ENCODE measurements at places on chromosomes 2 and 18. TPM values are rescaled to one million over a fixed set of nuclear protein-coding genes. Genes with fewer than 3 reads are reported as not detected.

GRCh38 chr2:28163627-28164279 lies 228.9 kb upstream of the FOSL2 start:
- no peak for DNase-seq

- no peak for DNase-seq
Observed at GRCh38 chr2:101185085-101185484, 33.9 kb upstream of the TBC1D8 start.

DNA sequence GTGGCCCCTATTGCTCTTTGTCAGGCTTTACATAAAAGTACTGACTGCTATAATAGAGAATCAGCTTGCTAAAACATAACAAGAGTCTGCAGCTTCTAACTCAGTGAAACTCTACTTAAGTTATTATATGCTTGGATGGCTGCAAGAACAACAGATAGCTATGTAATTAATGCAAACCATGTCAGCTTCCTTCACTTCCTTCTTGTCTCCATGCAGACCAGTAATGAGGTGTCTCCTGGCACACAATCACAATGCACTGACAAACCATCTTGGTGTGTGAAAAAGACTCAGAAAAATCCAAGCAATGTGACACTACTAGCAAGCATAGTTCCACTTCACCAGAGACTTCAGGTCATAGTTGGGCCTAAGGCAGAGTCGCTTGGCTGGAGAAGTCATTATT lies 2068.9 kb upstream of the PIK3C3 start:
- no peak for DNase-seq

DNA sequence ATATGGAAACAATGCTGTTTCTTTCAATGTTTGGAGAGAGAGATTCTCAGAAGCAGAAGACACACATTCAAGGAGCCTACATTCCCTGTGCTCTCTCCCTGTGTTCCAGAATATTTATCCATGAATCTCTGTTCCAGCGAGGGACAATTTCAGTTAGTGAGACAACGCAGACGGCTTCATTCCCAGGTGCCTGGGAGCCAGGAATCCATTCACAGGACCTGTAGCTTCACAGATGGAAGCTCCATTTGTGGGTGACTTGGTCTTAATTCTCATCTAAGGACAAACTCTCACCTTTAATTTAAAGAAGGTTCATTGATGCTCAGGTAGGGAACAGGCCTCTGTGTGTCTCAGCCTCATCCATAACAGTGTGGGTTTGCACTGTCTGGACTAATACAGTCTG lies 1156.6 kb downstream of the RPIA start:
- no peak for DNase-seq

GRCh38 chr18:26911840-26912239 lies 46.3 kb upstream of the AQP4 start:
- DNase-seq, result no peak

DNA sequence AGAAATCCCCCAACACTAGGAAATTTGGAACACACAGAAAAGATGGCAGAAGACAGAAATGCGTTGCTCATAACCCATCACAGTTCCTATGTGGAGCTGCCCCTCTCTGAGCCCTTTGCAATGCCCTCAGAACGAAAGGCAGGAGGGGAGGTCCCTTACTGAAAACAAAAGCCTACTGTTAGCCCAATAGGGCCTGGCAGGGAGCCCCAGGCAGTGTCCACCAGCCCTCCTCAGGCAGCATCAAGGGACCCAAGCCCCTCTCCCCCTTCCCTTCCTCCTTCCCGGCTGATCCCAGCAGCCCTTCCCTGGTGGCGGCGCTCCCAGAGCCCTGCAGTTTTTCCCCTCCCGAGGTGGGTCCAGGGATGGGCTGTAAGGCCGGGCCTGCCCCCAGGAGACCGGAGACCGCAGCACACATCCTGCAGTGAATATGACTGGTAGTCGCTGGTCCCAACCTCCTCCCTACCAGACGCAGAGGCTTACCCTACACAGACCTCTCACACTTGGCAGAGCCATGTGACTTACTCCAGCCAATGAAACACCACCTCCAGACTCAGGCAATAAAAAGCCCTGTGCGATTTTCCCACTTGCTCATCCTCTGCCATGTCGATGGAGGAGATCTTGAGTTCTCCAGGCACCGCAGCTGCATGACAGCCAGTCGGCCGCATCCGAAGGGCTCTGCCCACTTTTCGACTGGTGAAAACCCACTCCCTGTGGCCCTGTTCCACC lies 19.4 kb upstream of the DUSP2 start:
- DNase-seq, result no peak

DNA sequence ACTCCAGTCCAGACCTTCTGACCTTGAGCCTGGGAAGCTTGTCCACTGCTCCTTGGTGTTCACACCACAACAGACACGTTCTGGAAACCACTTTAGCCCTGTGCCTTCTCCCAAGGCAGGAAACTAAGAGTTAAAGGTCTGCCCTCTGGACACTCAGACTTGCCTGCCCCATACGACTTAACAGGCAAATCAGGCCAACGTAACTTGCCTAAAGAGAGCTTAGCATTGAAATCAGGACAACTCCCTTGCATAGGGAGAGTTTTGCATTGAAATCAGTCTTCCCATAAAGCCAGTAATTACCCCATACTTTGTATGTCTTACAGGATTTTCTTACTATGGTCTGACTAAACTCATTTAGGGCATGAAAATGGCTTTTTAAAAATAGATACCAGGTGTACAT lies 18.5 kb downstream of the NFE2L2 start:
- DNase-seq, result no peak

- DNase-seq, result no peak
Observed at GRCh38 chr2:172775319-172775718, 39.7 kb downstream of the RAPGEF4 start.

DNA sequence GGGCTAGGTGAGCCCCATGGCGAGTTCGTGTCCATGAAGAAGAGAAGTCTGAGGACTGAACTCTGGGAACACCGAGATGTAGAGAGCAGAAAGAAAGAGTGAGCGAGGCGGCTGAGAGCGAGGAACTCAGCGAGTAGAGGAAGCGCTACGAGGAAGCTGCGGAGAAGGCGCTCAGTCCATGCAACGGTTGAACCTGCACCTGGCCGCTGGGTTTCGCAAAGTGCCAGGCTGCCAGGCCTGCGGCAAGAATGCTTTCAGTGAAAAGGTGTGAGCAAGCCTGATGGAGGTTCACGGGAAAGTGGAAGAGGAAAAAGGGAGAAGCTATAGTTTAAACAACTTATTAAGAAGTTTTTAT lies 251.0 kb upstream of the TMEM200C start:
- no peak for DNase-seq

DNA sequence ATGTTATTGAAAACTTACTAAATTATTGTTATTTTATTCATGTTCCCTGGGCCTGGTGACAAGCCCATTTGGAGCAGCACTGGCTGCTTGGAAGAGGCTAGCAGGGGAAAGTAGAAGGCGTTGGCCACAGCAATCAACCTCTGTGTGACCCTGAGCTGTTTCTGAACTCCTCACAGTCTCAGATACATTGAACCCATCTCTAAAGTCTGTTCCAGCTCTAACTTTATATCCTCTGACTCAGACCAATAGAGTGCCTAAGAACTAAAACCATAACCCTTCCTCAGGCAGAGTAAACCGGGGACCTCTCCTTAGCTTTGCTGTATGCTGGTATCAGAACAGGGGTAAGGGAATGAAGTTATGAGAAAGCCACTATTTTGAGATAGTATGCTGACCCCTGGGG lies 96.4 kb upstream of the NOL4 start:
- DNase-seq, result no peak

GRCh38 chr18:77108821-77109647 lies 23.5 kb downstream of the MBP start:
- DNase-seq, result no peak

- DNase-seq, result no peak
Observed at GRCh38 chr2:168439536-168439935, 16.5 kb upstream of the CERS6 start.

- no peak for DNase-seq
Observed at GRCh38 chr2:32688541-32688940, 60.7 kb downstream of the TTC27 start.

DNA sequence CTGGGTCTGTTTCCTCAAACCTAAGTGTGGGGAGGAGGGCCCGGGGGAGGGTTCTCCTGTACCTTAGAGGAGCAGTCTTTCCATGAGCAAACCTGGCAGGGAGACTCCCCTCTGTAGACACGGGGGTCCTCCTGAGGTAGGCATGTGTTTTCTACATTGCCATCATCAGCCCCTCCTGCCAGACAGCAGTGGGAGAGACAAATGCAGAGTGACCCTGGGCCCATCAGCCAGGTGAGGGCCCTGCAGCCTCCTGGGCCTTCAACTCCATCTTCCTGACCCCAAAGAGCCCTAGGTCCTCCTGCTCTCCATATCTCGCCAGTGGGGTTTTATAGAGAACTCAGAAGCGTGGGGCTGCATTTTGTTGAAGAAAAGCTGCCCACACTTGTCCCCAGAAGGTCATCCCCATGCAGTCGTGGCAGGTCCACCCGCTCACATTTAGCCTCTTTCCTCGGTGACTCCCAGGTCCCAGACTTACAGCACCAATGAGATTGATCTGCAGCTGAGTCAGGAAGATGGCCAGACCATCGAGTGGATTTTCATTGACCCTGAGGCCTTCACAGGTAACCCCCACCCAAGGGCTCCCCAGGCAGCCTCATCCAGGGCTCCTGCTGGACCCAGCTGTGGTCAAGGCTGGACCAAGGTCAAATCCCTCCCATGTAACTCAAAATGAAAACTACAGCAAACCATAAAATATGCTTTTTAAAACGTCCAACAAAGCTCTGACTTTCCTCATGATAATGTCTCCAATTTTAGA lies 2.6 kb downstream of the CHRNG start:
- DNase-seq, result no peak

GRCh38 chr2:67085146-67085545 lies 312.0 kb upstream of the ETAA1 start:
- no peak for DNase-seq

- DNase-seq, result no peak
Observed at GRCh38 chr2:175107146-175107545, 60.9 kb downstream of the ATF2 start.

- DNase-seq, result no peak
Observed at GRCh38 chr2:44671276-44671675, 270.2 kb upstream of the SIX3 start.

GRCh38 chr2:170191166-170191866 lies 13.4 kb downstream of the MYO3B start:
- no peak for DNase-seq

- DNase-seq, result no peak
Observed at GRCh38 chr2:175624785-175625184, 377.3 kb downstream of the LNPK start.

- DNase-seq, result peak; percentile 80
Observed at GRCh38 chr2:237235383-237236095, 149.8 kb downstream of the COPS8 start.

Gene EVX2
- total RNA-seq, result not detected

Gene CLEC4F
- total RNA-seq, result 0.17 TPM

Gene CRIM1
- total RNA-seq, result 153 TPM

Gene CYRIA
- total RNA-seq, result 7.0 TPM

Gene OSR1
- total RNA-seq, result 4.9 TPM

Gene TMEM37
- total RNA-seq, result 149 TPM

Gene FAM210A
- 9.9 TPM for total RNA-seq

Gene TAF4B
- 1.6 TPM for total RNA-seq

Gene REG1B
- total RNA-seq, result 8.1 TPM

Gene SP140
- 4.2 TPM for total RNA-seq

Data from mucosa of gallbladder (tissue), 1 donor.